ENCODE measurements at places on chromosomes 11 and 22. TPM values are rescaled to one million over a fixed set of nuclear protein-coding genes. Genes with fewer than 3 reads are reported as not detected.

- DNase-seq = no peak
These were observed 8.1 kb upstream of the MOB2 start for GRCh38 chr11:1494650-1495049.

The C22orf42 gene
- not detected for total RNA-seq

- no peak for DNase-seq
These were observed 1151.7 kb upstream of the TENM4 start for GRCh38 chr11:80592546-80592945.

The MMP7 gene
- total RNA-seq = not detected

GRCh38 chr11:32050264-32050663 is 40.6 kb upstream of the RCN1 start:
- DNase-seq = no peak

GRCh38 chr11:22674470-22675439 is 8.3 kb downstream of the GAS2 start:
- DNase-seq = no peak

GRCh38 chr22:32874385-32874784 is 72.9 kb downstream of the TIMP3 start:
- DNase-seq = no peak

The TRIM49C gene
- not detected for total RNA-seq

The TMEM191B gene
- total RNA-seq = 0.94 TPM

- DNase-seq = no peak
These were observed 13.1 kb downstream of the TENM4 start for GRCh38 chr11:79427611-79428327.

- DNase-seq = no peak
These were observed 756 bp downstream of the CLNS1A start for GRCh38 chr11:77636731-77637344.

GRCh38 chr22:31533374-31533773 is 37.0 kb downstream of the SFI1 start:
- DNase-seq = no peak

DNA sequence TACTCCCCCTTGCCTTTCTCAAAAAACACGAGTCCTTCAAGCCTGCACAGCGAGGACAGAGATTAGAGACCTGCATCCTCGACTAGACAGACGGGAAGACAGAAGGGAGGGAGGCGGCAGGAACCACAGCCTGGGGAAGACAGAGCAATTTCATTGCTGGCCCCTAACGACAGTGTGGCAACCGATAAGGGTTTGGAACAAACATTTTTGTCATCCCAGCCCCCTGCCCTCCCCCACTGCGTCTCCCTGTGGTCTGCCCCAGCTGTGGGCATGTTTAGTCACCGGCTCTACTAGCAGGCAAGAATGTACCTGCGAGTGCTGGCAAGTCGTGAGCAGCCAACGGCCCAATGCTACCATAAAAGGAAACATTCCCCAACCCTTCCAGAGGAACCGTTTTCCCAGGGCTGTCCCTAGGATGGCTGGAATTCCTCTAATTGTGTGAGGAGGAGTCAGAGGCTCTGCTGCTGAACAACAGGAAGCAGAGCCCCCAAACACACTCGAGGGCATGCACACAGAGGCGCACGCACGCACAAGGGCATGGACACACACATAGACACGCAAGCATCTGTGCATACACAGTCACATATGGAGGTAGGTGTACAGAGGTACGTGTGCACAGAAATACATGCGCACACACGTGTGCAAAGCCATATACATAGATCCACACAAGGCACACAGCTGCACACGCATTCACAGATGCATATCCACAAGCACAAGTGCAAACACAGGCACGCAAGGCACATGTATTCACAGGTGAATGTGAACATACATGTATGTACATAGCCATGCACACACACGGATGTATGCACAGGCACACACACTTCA is 58.3 kb downstream of the MYH9 start:
- DNase-seq = peak; percentile 88

The KLHL35 gene
- 0.26 TPM for total RNA-seq
